Colonic mucosa (tissue), 4 donors: ENCODE measurements at places on chromosomes 7 and 10. TPM values are rescaled to one million over a fixed set of nuclear protein-coding genes. Genes with fewer than 3 reads are reported as not detected.

Gene COL17A1
- 249 TPM for total RNA-seq

Gene HOXA11
- 2.9 TPM for total RNA-seq

DNA sequence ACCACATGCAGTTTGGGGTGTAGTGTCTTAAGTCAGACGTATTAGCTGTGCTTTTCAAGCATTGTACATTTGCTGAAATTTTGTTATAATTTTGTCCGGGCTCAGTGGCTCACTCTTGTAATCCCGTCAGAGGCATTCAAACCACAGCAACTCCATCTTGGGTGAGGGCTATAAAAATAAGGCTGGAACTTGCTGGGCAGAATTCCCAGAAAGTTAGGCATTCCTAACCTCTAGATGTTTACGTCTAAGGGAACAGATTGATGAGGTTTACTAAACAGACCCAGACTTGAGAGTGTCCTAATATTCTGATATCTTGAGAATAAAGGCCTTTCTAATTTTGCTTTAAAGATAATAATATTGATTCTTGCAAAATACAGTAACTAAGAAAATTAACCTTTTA, 957.8 kb downstream of the NXPH1 start:
- no peaks in the 10 kb centered on the region for H3K4me1 ChIP-seq
- H3K27ac ChIP-seq: no peak overlapping the region
- H3K27me3 ChIP-seq: no peaks in the 10 kb centered on the region
- no peaks in the 10 kb centered on the region for H3K36me3 ChIP-seq

GRCh38 chr7:93245525-93246432, 13.6 kb downstream of the VPS50 start:
- H3K27ac ChIP-seq: no peak overlapping the region
- DNase-seq: no peak
- no peak overlapping the region for H3K4me3 ChIP-seq
- H3K4me1 ChIP-seq: no peaks in the 10 kb centered on the region
- no peaks in the 10 kb centered on the region for H3K27me3 ChIP-seq

DNA sequence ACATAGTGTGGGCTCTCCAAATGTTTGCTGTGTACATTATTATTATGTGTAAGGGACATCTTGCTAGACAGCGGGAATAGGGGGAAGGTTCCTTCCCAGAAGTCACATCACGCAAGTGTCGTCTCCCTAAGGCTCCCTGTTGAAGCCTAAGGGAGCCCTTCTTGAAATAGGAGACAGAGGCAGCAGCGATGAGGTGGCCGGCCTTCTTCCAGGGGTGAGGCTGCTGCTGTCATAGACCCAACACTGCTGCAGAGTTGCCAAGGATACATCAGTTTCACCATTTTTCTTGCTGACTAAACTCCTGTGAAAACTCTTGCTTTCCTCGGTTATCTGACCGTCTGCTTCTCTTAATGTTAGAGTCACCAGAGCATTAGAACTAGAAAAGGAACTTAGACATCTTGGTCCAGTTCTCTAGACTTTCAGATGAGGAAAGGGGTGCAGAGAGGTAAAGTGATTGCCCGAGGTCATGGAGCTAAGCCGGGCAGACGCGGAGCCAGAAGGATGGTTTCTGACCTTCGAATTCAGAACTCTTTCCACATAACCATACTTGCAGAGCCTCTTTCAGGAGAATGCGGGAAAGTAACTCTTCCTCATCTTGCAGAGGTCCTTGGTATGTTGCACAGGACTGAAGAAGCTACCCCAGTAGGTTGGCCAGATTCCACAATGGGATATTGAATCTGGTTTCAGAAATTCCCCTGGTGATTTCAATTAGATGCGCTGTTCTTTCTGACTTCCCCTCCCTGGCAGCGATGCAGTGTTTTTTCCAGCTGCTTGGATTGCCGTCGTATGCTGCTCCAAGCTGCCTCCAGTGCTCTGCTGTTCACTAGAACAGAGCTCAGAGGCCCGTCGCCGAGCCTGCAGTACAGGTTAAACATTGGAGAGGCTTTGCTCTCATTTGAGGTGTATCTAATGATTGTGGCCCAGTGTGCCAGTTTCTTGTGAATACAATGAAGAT, 217.1 kb downstream of the CAMK1D start:
- no peaks in the 10 kb centered on the region for H3K4me1 ChIP-seq
- H3K27me3 ChIP-seq: no peaks in the 10 kb centered on the region
- H3K36me3 ChIP-seq: no peaks in the 10 kb centered on the region
- DNase-seq: no peak

Gene HPSE2
- 1.0 TPM for total RNA-seq

DNA sequence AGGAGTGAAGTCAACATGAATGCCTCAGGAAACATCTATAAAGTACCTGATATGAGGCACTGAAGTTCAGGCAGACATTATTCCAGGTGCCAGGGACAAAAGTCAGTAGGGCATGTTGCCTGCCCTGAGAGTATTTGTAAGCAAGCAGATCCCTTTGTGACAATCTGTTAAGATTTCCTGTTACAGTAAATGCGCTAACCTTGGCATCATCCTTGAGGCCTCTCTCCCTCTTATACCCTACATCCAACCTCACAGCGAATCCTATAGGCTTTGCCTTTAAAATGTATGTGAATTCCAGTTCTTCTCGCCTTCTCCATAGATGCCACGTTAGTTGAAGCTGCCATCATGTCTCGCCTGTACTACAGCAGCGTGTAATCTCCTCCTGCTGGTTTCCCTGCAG, 165.3 kb downstream of the DNAH11 start:
- no peak overlapping the region for H3K4me3 ChIP-seq
- H3K27ac ChIP-seq: no peak overlapping the region
- no peaks in the 10 kb centered on the region for H3K36me3 ChIP-seq

Gene GHRHR
- not detected for total RNA-seq

- H3K36me3 ChIP-seq: no peaks in the 10 kb centered on the region
- no peak overlapping the region for H3K27ac ChIP-seq
- H3K4me1 ChIP-seq: no peaks in the 10 kb centered on the region
- H3K4me3 ChIP-seq: no peak overlapping the region
These were observed 158.1 kb upstream of the CHST15 start for GRCh38 chr10:124251317-124252065.

Gene LIPN
- not detected for total RNA-seq

DNA sequence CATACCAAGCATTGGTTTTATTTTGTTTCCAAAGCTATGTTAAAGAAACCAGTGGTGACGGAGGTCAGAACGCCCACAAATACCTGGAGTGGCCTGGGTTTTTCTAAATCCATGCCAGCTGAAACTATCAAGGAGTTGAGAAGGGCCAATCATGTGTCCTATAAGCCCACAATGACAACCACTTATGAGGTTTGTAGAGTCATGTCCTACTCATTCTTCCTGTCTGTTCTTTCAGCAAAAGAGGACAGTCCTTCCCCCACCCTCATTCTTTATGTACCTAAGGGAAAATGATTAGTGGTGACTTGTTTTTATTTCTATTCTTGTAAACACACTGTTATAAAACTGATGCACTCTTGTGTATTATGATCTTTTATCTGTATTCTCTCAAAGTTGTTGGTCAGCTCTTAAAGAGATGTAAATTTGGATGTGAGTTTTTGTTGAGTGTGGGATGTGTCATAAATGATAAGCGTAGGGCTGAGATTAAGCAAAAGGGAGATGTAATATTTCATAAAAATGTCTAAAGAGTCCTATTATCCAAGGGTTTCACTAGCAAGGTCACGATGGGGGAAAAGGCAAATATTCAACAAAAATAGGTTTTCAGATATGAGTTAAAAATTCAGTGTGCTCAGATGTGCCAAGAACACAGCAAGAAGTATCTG, 294.4 kb downstream of the BICC1 start:
- H3K27me3 ChIP-seq: no peaks in the 10 kb centered on the region
- DNase-seq: no peak
- H3K4me1 ChIP-seq: no peaks in the 10 kb centered on the region
- no peaks in the 10 kb centered on the region for H3K36me3 ChIP-seq
- H3K4me3 ChIP-seq: no peak overlapping the region
- H3K27ac ChIP-seq: no peak overlapping the region

DNA sequence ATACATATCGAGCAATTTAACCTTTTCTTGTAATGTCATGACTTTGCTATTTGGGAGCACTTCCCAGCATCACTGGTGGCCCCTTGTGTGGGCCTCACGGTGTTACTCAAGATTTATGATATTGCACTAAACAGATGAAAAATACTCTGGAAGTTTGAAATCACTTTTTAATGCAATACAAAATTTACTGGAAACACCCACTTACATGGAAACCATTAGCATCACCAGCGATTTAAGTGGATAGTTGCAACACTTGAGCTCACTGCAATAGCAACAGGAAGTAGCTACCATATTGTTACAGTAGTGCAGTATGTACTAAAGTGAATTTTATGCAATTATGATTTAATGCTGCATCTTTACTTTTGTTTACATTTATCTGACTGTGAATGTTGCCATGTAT, 184.4 kb downstream of the MDFIC start:
- no peak for DNase-seq
- no peaks in the 10 kb centered on the region for H3K27me3 ChIP-seq
- H3K4me3 ChIP-seq: no peak overlapping the region
- no peaks in the 10 kb centered on the region for H3K36me3 ChIP-seq

DNA sequence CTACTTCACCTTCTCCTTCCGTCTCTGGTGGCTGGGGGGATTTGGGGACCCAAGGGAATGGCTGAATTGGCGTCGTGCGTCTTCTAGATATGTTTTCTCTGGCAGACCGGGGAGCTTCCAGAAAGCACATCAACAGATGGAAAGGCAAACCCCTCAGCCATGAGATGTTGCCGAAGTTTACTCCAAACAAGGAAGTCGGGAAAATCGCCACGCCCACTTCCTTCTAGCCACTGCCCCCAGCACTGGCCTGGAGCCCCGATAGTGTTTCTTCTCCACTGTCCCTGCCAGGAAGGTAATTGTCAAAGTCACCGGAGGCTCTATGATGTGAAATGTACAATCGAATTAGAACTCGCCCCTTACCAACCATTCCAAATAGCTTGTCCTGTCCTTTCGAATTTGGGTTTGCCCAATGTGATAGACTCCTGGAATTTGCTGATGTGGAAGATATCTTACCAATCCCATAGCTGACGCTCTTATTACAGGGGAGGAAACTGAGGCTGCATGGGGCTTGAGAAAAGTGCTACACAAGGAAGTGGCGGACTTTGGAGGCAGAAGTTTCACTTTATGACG, 191.0 kb downstream of the LSM5 start:
- no peak overlapping the region for H3K27ac ChIP-seq
- no peaks in the 10 kb centered on the region for H3K4me1 ChIP-seq
- peak overlapping the region; percentile 20 for H3K4me3 ChIP-seq
- no peaks in the 10 kb centered on the region for H3K36me3 ChIP-seq
- peaks cover 13% of the 10 kb centered on the region for H3K27me3 ChIP-seq

DNA sequence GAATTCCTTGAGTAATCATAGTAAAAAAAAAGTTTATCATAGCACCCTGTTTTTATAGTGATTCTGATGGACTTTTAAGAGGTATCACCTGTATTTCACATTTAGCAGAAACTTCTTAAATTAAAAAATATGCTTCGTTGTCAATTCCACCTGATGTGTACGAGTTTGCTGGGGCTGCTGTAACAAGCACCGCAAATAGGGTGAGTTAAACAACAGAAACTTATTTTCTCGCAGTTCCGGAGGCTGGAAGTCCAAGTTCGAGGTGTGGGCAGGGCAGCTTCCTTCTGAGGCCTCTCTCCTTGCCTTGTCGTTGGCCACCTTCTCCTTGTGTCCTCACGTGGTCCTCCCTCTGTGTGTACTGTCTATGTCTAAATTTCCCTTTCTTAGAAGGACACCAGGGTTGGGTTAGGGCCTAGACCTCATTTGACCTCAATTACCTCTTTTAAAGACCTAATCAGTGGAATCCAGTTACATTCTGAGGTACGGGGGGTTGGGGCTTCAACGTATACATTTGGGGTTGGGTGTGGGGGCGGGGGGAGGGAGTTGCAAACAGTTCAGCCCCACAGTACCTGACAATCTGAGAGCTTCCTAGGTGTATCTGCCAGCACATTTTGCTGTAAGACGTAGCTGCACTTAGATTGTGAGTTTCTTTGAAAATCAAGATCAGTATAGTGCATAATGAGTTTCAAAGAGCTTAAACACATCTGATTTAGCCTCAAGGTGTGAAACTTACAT, 72.7 kb downstream of the RBM33 start:
- no peaks in the 10 kb centered on the region for H3K27me3 ChIP-seq
- no peak for DNase-seq
- no peak overlapping the region for H3K4me3 ChIP-seq
- H3K36me3 ChIP-seq: peaks cover 2% of the 10 kb centered on the region
- H3K4me1 ChIP-seq: no peaks in the 10 kb centered on the region

Gene ANKRD7
- not detected for total RNA-seq

- no peaks in the 10 kb centered on the region for H3K36me3 ChIP-seq
- no peak overlapping the region for H3K27ac ChIP-seq
- no peaks in the 10 kb centered on the region for H3K4me1 ChIP-seq
- H3K27me3 ChIP-seq: no peaks in the 10 kb centered on the region
These were observed 54.1 kb downstream of the SLIT1 start for GRCh38 chr10:97131666-97132065.

Gene AGMO
- total RNA-seq: 0.47 TPM

- no peak overlapping the region for H3K4me3 ChIP-seq
- no peaks in the 10 kb centered on the region for H3K36me3 ChIP-seq
- no peak for DNase-seq
These were observed 29.9 kb upstream of the HNRNPH3 start for GRCh38 chr10:68301790-68302502.

Gene STEAP2
- total RNA-seq: 27.3 TPM

GRCh38 chr10:35898716-35899440, 256.8 kb upstream of the FZD8 start:
- no peak for DNase-seq
- no peaks in the 10 kb centered on the region for H3K36me3 ChIP-seq
- H3K27ac ChIP-seq: no peak overlapping the region
- H3K27me3 ChIP-seq: no peaks in the 10 kb centered on the region
- H3K4me3 ChIP-seq: no peak overlapping the region

DNA sequence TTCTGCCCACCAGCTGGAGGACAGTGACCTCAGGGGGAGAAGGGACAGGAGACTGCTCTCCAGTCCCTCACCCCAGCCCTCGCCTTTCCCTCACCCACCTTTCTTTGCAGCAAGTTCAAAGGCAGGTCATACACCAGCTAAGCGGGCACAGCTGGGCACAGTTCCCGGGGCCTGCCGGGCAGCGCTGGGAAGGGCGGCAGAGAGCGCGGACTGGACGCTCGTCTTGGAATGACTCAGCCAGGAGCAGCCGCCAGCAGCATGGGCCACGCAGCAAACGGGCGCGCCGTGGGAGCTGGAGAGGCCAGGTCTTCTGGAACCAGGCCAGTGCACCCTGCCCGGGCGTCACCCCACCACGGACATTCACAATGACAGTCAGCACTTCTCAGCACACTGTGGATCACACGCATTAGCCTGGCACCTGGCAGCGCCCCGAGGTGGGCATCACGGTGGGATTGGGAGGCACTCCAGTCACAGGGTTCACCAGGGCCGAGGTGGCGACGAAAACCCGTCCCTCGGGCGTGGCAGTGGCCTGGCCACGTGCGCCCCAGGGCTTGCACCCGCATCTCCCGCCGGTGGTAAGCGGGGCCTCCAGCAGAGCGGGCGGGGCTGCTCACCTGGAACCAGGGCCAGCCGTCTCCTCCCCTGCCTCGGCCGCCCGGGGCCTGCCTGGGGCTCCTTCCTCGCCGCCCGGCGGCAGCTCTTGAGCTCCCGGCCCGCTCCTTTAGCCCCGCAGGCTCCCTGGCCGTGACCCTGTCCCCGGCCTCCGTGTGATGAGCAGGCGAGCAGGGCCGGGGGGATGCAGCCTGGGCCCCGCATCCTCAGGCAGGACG, 29.0 kb upstream of the WDFY4 start:
- peak; percentile 47 for DNase-seq
- no peaks in the 10 kb centered on the region for H3K36me3 ChIP-seq
- H3K27ac ChIP-seq: no peak overlapping the region
- H3K4me1 ChIP-seq: no peaks in the 10 kb centered on the region
